Left kidney (tissue), 8 donors: ENCODE measurements at places on chromosomes 12 and 14. TPM values are rescaled to one million over a fixed set of nuclear protein-coding genes. Genes with fewer than 3 reads are reported as not detected.

KRT85 gene
- polyA plus RNA-seq = not detected

LRTM2 gene
- polyA plus RNA-seq = 0.62 TPM

CD9 gene
- 144 TPM for polyA plus RNA-seq

STAB2 gene
- 1.9 TPM for polyA plus RNA-seq

C12orf54 gene
- 0.60 TPM for polyA plus RNA-seq

TDRD9 gene
- 7.2 TPM for polyA plus RNA-seq

TMEM119 gene
- 15.0 TPM for polyA plus RNA-seq

AICDA gene
- polyA plus RNA-seq = 0.45 TPM

KCNC2 gene
- 0.55 TPM for polyA plus RNA-seq

WNT1 gene
- polyA plus RNA-seq = not detected

BMP4 gene
- polyA plus RNA-seq = 44.5 TPM

SLC6A13 gene
- 48.9 TPM for polyA plus RNA-seq

ACSS3 gene
- polyA plus RNA-seq = 27.4 TPM

CACNA2D4 gene
- 1.9 TPM for polyA plus RNA-seq

SOS2 gene
- 43.2 TPM for polyA plus RNA-seq

PKP2 gene
- 25.4 TPM for polyA plus RNA-seq

PDE3A gene
- 26.8 TPM for polyA plus RNA-seq

TBC1D30 gene
- 5.1 TPM for polyA plus RNA-seq

HHIPL1 gene
- polyA plus RNA-seq = 0.98 TPM
